ENCODE measurements at places on chromosomes 12 and 14.

DNA sequence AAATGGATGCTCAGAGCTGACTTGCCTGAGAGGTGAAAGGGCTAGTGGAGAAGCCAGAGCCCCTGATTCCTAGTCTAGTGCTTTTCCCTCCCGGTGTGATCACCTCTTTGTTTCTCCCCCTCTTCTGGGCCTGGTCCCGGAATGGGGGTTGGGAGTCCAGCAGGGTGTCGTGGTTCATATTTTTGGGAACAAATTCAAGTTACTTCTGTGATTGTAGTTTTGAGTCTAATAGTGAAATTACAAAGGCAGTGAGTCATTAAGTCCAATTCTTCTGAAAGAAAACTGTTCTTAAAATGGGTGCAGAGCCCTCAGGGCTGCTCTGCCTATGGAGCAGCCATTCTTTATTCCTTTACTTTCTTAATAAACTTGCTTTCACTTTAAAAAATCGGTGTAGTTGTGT is 7.6 kb downstream of the SUSD6 start:
- no peak for DNase-seq

GRCh38 chr12:4203772-4204376 is 69.7 kb upstream of the CCND2 start:
- no peak for DNase-seq

DNA sequence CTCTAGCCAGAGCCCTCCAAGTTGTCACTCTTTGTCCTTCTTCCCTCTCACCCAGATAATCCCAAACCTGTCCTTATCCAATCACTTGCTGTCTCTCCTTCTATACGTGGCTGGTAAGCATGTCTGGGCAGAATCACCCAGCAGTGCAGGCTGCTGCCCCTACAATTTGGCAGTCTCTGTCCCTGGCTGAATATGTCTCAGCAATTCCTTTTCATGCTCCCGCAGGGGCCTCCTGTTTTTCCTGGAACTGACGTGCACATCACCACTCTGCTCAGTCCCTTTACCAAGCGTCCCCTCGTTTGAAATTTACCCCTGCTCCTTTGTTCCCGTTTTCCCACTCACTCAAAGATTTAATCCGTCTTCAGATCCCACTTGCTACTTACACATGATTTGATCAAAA is 80.0 kb downstream of the ST8SIA1 start:
- no peak for DNase-seq

GRCh38 chr14:96184737-96185136 is 19.9 kb upstream of the BDKRB2 start:
- DNase-seq: no peak

GRCh38 chr12:49133014-49133413 is 1.8 kb upstream of the TUBA1B start:
- DNase-seq: no peak

DNA sequence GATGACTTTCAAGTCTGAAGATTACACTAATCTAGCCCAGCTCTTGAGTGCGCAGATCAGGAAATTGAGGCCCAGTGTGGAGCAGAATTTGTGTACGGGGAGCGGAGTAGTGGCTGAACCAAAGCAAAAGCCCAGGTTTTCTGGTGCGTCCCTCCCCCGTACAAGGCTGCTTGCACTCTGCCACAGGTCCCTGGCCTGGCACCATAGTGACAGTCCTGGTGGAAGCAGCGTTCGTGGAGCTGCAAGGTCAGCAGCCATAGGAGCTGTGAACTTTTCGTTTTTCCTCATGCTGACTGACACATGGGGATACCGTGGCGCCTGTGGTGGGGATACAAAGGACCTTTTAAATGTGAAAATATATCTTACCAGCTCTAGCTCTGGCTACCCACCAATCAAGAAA is 1.7 kb downstream of the EVL start:
- DNase-seq: no peak

- no peak for DNase-seq
Observed at GRCh38 chr14:53491256-53491883, 338.2 kb upstream of the DDHD1 start.

- no peak for DNase-seq
Observed at GRCh38 chr12:10132850-10133370, 2.9 kb upstream of the CLEC7A start.

GRCh38 chr14:70576891-70577290 is 23.6 kb downstream of the MED6 start:
- DNase-seq: no peak

- DNase-seq: no peak
Observed at GRCh38 chr12:64427988-64428387, 23.8 kb downstream of the XPOT start.

DNA sequence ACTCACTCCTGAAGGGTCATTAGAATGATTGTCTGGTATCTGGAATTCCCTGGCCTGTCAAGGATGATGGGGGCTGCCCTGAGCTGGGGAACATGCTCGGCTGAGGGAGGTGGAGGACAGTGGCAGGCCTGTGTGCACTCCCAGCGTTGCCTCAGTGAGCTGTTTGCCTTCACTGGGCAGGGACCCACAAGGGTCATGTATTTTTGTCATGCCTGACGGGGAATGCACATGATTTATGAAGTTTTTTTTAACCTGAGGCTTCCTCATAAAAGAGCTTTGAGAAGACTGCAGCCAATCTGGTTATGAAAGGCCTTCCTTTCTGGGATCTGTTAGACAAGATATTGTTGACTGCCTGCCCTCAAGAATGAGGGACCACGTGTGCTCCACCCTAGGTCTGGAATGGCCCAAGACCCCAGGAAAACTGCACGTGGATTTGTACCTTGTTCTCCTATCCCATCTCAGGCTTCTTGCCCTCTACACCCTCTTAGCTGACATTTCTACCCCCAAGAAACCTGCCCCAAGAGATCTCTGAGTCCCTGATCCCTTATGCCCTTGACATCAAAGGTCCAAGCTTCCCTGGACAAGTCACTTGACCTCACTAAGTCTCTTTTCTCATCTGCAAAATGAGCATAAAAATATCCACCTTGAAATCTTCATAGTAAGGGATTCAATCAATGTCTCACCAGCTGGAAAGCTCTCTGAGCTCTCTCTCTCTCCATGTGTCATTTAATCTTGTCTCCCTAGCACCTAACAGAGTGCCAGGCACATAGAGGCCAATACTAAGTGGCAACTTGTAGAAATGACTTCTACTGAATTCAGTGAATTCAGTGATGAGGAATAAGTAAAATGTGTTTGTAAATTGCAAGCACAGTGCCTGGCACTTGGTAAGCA is 24.5 kb upstream of the COL2A1 start:
- no peak for DNase-seq
